Hepatocyte (in vitro differentiated cells): ENCODE measurements at places on chromosomes 3 and 15. TPM values are rescaled to one million over a fixed set of nuclear protein-coding genes. Genes with fewer than 3 reads are reported as not detected.

SELENOT gene
- total RNA-seq, result 101 and 175 TPM in 2 replicates

DNAH12 gene
- total RNA-seq, result 1.1 and 1.5 TPM in 2 replicates

PRSS50 gene
- 0.33 and 1.1 TPM in 2 replicates for total RNA-seq

SERINC4 gene
- total RNA-seq, result 0.10 and 0.24 TPM in 2 replicates

HIGD2B gene
- total RNA-seq, result not detected in 2 replicates

PPP1R2 gene
- 53.4 and 77.6 TPM in 2 replicates for total RNA-seq

SUCLG2 gene
- 87.7 and 94.2 TPM in 2 replicates for total RNA-seq

MCTP2 gene
- total RNA-seq, result 23.3 and 24.6 TPM in 2 replicates

SLC6A20 gene
- total RNA-seq, result 9.6 and 11.5 TPM in 2 replicates

SUCNR1 gene
- total RNA-seq, result 0.80 and 1.7 TPM in 2 replicates
